ENCODE measurements at places on chromosomes 7 and 10.
A peak's percentile ranks its signal among the peaks of the same experiment; 100 is the strongest.

DNA sequence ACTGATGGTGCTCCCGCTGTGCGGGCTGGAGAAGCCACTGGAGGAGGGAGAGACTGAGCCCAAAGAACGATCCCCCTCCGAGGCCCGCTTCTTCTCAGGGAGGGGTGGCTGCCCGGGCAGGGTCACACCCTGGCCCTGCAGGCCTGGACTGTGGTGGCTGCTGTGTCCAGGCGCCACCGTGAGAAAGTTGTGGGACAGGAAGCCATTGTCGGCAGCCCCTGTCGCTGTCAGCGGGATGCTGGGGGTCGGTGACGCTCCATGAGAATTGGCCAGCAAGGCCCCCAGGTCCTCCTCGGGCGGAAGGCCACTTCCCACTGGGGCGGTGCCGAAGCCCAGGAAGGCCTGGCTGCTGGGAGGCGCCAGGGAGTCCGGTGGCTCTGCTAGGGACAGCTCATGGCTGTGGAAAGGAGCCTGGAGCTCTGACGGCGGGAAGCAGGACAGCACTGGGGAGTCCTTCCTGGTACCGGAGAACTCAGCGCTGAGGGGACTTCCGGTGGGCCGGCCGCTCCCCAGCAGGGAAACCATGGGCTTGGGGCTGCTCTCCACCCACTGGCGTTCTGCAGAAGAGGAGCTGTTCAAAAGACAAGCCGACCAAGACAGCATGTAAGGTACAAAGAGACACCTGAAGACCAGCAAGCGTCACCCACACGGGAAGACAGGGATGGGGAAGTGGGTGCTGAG is 278.8 kb downstream of the TNS3 start:
- DNase-seq: no peak

DNA sequence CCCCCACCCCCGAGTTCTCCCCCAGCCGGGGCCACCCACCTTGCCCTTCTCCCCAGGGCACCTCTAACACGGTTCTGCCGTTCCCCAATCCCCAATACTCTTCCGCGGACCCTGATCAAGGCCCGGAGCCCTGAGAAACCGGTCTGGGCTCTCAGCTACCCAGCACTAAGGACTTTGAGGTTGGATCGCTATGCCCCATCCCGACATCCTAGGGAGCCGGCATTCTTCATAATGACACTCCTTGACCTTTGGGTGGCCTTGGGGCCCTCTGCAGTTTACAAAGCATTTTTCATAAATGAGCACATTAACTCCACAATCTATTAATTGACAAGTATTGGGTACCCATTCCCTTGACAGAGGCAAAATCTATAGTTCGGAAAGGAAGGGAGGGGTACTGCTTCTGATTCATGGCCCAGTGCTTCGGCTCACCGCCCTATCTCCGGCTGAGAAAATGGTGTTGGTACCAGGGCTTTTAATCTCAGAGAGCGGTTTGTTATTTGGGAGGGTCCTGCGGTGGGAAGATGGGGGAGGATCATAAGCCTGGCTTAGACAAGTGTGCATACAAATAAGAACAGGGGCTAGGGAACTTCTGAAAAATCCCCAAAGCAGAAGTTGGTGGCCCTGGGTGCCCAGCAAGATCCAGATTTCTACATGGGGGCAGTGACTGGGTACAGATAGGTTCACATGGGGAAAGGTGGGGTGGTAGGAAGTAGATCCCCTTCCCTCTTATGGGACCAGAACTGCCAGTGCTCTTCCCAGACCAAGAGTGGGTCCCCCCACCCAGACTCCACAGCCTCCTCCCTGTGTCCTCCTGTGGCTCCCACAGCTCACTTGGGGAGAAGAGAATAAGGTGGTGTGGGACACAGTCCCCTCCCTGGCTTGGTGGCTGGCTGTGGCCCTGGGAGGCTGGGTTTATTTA is 3.2 kb downstream of the IMPDH1 start:
- DNase-seq: no peak

- DNase-seq: no peak
These were observed 175.4 kb downstream of the CELF2 start for GRCh38 chr10:11193001-11193551.

- DNase-seq: no peak
These were observed 66.8 kb upstream of the KIF5B start for GRCh38 chr10:32123021-32123420.

GRCh38 chr7:12965767-12966166 is 278.3 kb downstream of the ARL4A start:
- no peak for DNase-seq

GRCh38 chr10:624605-625332 is 64.7 kb downstream of the DIP2C start:
- DNase-seq: no peak

DNA sequence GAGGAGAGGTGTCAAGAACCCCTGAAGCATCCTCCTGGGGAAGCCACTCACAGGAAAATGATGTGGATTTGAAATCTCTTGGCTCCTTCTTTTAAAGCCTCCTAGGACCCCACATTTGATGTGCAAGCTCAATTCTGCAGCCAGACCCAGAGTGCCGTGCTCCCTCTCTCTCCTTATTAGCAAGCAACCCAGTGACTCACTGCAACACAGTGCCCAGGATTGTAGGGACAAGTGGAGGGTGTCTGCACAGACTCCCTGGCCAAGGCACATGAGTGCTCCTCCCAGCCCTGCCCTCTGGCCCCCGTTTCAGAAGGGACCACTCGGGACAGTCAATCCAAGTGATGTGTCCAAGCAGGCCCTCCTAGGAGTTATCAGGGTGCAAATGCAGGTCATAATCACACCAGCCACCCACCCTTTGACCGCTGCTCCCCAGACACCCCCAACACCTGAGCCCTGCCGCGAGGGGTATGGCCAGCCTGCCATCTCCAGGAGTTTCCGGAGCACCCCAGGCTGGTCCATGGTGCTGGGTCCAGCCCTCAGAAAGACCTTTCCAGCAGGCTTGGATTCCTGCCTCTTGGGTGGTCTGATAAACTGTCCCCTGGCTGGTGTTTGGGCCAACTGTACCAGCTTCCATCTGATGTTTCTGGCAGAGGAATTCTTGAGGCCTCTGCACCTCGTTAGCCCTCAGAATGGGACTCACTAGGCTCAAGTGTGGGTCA is 54.5 kb upstream of the CXCL12 start:
- DNase-seq: no peak

- DNase-seq: no peak
These were observed 161.3 kb downstream of the KLF6 start for GRCh38 chr10:3623746-3624145.

GRCh38 chr10:130016993-130017630 is 53.0 kb upstream of the EBF3 start:
- DNase-seq: peak; percentile 26

DNA sequence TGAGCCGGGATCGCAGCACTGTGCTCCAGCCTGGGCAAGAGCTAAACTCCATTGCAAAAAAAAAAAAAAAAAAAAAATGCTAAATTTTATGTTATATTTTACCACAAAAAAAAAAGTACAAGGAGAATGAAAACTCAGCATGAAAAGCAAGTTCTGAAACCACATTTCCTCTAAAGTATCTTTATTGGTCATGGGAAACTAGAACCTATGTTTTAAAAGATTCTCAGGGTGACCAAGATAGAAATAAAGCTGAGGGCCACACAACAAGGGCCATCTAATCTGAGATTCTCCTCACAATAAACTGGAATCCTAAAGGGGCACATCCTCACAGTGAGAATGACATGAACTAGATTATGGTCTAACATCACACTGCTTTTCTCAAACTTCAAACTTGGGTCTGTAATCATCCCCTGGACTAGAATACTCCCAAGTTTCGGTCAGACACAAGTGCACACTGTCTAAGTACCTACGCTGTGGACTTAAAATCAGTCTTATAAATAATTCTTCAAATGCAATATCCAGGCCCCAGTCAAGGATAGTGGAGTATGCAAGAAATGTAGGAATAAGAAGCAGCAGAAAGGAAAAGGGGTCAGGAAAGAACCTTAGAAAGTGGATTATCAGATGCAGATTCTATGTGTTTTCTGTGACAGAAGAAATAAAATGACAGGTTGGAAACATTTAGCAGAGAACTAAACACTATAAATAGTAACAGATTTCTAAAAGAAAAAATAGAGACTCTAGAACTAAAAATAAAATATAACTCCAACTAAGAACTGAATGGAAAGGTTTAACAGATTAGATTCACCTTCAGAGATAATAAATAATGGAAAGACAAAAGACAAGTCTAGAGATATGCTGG is 49.9 kb downstream of the COA1 start:
- DNase-seq: no peak

DNA sequence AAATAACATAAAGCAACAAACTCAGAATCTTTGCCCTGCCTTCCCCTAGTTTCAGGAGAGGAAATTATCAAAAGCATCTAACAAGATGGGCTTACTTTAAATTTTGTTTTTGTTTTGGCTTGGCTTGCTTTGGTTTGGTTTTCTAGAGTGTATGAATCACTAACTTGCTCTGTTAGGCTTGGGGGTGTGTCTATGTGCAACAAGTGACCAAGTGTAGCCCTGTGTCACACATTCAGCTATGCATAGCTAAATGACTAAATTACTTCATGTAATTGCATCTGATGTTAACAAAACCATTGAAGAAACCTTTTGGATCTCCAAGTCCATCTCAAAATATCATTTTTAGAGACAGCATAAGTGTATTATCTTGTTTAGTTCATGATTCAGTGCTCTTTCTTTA is 251.0 kb downstream of the TFEC start:
- DNase-seq: no peak

DNA sequence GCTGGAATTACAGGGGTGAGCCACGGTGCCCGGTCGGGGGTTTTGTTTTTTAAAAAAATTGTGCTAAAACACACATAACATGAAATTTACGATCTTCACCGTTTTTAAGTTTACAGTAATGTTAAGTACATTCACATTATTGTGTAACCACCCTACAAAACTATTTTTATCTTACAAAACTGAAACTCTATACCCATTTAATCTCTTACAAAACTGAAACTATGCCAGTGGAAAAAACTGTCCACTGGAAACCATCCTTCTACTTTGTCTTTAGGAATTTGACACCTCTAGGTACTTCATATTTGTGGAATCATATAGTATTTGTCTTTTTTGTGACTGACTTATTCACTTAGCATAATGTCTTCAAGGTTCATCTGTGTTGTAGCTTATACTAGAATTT is 1.0 kb upstream of the PSMC2 start:
- DNase-seq: no peak

- no peak for DNase-seq
These were observed 18.2 kb downstream of the CALML5 start for GRCh38 chr10:5481121-5481520.

DNA sequence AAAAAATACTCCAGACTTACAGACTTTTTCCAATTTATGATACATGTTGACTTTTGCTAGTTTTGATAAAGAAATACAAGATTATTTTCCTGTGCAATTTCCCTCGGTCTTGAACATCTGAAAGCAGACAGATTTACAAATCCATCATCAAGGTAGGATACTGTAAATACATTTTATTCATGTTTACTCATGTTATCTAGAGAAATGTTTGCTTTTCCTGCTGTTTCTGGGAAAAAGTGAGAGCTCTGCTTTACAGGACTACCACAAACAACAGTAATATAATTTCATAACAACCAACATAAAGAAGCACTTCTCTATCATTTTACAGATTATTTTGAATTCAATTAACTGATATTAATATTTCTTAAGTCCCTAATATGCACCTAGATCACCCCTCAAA is 31.7 kb upstream of the CASD1 start:
- DNase-seq: no peak

DNA sequence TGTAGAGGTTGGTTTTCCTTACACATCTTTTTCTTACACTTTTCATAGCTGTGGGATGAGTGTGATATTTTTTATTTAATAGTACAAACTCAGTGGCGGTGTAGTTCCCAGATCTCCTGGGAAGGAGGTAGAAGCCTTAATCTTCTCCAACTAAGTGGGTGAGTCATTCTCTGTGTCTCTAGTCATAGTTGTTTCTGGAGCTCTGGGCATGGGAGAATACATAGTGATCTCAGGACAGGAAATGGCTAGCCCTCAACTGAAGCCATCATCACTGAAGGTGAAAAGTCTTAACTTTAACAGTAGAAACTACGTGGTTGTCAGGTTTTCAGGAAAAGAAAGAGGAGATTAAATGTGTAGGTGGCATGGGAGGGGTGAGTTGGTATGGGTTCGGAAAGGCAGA is 319.4 kb upstream of the FZD8 start:
- no peak for DNase-seq

DNA sequence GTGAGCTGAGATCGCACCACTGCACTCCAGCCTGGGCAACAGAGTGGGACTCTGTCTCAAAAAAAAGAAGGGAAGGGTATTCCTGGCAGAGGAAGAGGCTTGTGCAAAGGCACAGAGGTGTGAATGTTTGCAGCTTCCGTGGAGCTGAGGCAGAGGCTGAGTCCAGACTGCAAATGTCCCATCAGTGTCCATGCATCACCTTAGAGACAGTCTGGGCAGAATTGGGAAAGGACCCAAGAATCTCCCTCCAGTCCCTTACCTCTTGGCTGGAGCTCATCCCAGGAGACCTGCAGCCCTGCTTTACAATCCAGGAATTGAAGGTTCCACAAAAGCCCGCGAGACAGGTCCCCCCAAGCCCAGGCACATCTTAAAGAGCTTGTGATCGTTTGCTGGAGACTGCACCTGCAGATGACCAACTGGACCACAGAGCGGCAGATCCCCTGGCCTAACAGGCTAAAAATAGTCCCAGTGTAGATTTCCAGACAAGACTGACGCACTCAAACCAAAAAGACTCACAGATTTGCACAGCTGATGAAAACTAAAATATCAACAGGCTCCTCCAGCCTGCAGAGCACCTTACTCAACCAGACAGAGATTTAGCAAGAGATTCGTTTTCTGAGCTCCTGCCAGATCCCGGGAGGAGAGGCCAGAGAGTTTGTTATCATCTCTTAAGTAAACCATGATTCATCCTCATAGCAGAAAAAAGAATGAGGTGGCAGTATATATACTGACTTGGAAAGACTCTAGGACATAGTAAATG is 22.9 kb upstream of the NANOS1 start:
- DNase-seq: no peak

- DNase-seq: peak; percentile 35
These were observed 17.9 kb upstream of the GDF10 start for GRCh38 chr10:47282005-47282656.

GRCh38 chr10:132847416-132847777 is 61.5 kb upstream of the NKX6-2 start:
- DNase-seq: no peak

- DNase-seq: no peak
These were observed 13.2 kb downstream of the WAC start for GRCh38 chr10:28545967-28546644.

DNA sequence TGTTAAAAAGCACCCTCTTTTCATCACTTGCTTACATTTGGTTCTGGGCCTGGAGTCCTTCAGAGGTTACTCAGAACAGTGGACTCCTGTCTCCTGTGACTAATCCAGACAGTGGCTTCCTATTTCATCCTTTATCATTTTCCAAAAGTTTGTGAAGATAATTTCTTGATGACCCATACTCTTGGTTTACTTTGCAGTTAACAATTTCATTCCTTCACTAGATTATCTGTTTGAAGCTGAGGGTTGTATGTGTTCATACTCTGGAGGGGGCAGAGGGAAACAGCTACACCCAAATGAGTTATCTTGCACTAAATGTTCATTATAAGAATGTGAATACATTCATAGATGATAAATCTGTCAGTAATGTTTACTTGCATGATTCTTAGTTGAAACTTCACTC is 124.7 kb downstream of the ZNF248 start:
- no peak for DNase-seq

GRCh38 chr10:21524526-21525366 is 736 bp downstream of the SKIDA1 start:
- no peak for DNase-seq

- no peak for DNase-seq
These were observed 339.2 kb upstream of the PODXL start for GRCh38 chr7:131895541-131896164.

- no peak for DNase-seq
These were observed 19.9 kb downstream of the SLC29A3 start for GRCh38 chr10:71338728-71339495.

- DNase-seq: no peak
These were observed 101.5 kb upstream of the DIP2C start for GRCh38 chr10:790821-791551.

Data from activated CD8-positive, alpha-beta memory T cell treated with anti-CD3 and anti-CD28 coated beads, Interleukin-2, amount 10 ng/mL, durations not matched to agents 7 days and 5 days (primary cell).